ENCODE measurements at places on chromosomes 7 and 10.

DNA sequence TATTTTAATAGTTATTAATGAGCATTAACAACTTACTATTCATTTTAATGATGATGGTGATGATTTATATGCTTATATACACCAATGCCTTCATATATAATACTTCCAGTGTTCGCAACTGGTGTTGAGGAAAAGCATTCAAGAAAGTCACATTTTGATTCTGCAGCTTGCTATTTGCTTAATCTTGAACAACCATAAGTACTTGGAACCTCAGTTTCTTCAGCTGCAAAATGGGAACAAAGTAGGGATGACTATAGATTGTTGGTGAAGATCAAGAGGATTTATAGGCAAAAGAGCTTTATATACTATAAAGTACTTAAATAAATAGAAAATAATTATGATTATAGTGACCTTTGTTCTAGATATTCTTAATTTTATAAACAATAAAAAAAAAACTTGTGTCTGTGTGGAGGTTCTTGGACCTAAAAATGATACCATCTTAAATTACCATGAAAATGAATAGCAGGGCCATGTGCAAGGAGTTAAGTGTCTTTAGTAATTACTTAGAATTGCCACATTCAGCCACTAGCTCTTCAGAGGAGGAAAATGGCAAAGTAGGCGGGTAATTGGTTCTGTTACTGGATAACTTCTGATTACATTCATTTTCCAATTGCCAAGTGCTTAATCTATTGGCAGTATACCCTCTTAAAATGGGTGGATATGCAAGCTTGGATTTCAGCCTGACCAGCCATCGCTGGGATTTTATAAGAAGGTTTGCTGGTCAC lies 4.5 kb downstream of the ARID5B start:
- no peak for DNase-seq

DNA sequence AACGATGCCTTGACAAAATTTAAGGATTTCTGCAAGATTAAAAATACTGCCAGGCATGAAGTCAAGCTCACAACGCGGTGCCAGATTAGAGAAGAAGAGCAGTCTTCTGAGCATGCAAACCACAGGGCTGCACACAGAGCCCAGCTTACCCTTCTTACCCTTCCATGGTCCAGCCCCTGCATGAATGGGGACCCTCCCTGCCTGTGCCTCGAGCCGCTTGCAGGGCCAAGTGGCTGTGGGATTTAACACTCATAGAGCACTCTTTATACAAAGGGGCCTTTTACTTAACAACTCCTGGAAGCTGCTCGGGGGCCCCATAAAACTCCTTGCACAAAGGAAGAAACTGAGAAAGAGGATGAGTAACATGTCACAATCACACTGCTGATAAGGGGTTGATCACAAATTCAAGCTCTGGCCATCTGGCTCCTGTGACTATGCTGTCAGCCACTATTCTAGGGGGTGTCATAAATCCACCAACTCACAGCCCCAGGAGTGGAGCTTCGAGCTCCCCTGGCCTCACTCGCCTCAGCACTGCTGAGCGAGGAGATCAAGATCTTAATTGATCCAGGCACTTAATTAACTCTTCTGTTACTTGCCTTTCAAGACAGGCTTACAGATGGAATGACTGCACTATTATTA lies 514.8 kb downstream of the TNS3 start:
- no peak for DNase-seq

DNA sequence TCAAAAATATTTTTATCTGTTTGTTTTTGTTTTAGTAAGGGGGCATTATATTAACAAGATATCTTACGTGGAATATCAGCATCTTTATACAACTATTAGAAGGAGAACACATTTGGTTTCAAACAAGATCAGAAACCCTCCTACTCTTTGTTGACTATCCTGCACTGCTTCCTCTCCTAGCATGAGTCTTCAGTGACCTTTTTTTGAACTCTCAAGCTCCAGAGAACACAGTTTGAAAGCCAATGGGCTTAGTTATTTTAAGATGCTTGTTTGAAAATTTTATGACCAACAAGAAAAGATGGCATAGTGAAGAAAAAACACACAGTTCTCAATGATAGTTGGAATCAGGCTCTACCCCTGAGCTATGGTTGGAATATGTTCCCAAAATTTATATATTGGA lies 37.2 kb upstream of the RTKN2 start:
- no peak for DNase-seq

DNA sequence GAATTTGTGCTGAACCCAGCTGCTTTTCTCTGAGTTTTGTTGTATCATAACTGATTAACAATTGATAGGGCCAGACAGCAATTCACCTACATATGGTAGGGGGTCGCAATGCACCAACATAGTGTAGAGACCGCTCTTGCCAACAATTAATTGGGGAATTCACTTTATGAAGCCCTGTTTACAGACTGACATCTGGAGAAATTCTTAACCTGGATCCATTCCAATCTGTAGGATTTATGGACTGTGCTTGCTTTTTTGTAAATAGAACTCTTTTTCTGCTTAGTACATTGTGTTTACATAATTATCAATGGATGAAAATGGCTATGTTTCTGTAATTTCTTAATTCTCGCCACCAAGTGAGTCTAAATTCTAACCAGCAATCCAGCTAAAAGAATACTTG lies 311.7 kb upstream of the BMPER start:
- no peak for DNase-seq

GRCh38 chr10:32980558-32981468 lies 22.8 kb upstream of the ITGB1 start:
- no peak for DNase-seq

DNA sequence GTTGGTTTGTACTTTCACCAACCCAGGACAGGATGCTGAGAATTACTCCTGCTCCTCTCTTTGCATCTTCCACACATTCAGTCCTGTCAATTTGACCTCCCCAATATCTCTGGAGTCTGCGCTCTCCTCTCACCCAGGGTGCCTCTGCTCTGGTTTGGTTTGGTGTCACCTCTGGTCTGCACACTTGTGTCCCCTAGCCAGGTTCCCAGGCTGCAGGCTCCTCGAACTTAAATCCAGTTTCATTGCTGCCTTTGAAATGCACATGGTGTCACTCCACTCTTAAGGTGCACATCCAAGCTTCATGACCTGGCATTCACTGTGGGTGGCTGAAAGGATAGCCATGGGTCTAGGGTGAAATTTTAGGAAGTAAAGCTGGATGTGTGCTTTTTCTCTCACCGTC lies 271.6 kb downstream of the RPS24 start:
- no peak for DNase-seq

DNA sequence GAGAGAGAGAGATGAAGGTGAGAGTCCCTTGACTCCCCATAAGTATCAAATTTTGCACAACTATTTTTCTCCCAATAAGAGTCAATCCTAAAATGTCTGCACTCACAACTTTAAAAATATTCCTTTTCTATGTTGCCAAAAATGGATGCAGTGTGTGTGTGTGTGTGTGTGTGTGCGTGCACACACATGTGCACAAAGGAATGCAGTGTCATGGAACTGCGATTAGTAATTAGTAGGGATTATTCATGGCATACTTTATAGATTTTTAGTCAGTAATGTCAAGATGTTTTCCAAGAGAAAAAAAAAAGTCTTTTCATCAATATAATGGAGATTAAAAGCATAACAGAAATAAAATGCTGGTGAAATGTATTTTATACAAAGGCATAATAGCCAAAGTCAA lies 179.1 kb upstream of the LRRTM3 start:
- no peak for DNase-seq

DNA sequence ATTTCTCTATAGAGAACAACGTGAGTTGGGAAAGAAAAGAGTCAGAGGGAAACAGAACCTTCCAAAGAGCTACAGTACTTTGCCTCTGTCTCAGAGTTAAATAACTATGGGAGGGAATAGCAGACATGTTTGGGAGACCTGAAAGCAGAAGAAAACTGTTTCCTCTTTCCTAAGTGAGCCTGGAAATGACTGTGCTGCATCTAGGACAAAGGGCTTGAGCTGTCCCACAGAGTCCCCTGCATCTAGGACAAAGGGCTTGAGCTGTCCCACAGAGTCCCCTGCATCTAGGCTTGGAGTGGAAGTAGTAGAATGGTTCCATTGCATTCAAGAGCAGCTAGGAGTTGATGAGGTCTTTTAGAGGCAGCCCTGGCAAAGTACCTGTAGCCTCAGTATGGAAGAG lies 149.7 kb downstream of the DKK1 start:
- DNase-seq = no peak

- DNase-seq = no peak
These were observed 549.4 kb upstream of the NRP1 start for GRCh38 chr10:33883881-33884280.

DNA sequence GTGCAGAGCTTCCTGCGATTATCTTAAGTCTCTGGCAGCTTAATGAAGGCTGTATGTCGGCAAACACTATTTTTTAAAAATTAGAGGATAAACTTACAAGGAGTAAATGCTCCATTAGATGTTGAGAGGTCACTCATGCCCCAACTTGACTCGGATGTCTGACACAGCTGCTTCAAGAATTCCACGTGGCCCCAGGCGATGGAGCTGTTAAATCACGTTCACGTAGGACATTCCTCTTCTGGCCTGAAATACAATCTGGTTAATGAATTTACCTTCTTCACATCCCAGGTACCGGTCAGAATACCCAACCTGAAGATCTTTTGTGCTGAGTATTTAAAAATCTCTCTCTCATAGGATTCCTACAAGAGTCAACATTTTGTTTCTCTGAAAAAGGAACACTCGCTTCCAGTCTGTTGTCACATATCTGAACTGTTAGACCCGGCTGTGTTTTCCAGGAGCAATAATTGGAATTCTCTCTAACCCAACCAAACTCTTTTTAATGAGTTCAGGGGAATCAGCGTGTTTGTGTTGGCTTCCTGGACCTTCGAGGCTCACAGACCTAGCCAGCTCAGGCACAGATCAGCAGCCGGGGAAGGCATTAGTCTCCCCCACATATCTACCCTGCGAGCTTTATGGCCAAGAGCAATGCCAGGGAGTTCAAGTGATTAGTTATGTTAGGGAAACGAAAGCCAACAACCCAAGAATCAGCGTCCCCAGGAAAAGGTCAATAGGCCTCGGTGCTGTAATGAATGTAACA lies 284.9 kb downstream of the FGFR2 start:
- no peak for DNase-seq

DNA sequence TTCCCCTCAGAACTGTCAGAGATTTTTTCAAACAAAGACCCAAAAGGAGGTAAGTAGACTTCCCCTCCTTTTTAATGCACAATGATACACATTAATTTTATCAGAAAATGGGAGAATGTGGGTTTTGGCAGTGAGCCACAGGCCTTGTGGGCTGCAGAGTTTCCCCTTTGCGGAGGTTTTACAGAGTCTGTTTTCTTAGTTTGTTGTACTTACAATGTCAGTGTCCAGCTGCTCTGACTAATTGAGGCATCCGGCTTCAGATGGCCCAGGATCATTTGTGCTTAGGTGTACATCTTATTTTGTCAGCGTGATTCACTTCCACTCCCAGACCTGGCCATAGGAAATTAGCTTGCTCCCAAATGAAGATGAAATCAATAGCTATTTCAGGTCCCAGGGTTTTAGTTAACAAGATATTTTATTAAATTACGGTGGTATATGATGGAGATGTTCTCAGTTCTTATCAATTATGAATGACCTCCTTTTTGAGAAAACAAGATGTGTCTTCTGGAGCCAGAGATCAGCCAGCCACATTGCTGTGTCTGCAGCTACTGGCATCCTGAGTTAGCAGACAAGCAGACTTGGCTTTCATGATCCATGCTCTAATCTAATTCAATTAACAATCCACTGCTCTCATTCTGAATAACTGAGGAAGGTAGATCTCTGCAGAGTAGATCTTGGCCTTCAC lies 1086.6 kb upstream of the SORCS1 start:
- no peak for DNase-seq

- DNase-seq = no peak
These were observed 13.4 kb downstream of the BLNK start for GRCh38 chr10:96257944-96258343.

- no peak for DNase-seq
These were observed 31.6 kb downstream of the ST7 start for GRCh38 chr7:116984917-116985316.

GRCh38 chr7:150716368-150716767 lies at the start of gene GIMAP1:
Gene GIMAP1 (plus strand): TSS chr7:150716613. CDS start chr7:150719048, 2,435 bp downstream.
- DNase-seq = peak; percentile 43

GRCh38 chr10:98444314-98445006 lies 2.3 kb downstream of the HPS1 start:
- DNase-seq = no peak

- DNase-seq = no peak
These were observed 26.3 kb downstream of the COL17A1 start for GRCh38 chr10:104059364-104059763.

DNA sequence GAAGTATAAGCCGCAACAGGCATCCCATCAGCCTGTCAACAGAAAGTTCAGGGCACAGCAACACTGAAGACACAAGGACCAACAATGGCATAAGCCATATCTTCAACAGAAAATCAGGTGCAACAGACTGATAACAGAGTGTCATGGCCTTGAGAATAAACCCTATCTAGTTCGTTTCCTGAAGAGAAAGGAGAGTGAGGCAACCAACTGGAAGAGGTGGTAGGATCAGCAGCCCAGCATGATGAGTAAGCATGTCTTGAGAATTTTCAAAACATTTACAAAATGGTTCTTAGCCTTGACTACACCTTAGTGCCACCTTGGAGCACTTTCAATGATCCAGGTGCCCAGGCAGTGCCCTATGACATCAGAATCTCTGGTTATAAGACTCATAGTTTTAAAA lies 290.2 kb upstream of the SEMA3C start:
- no peak for DNase-seq

GRCh38 chr10:85607043-85607695 lies 759.4 kb downstream of the GRID1 start:
- no peak for DNase-seq

- no peak for DNase-seq
These were observed 614.0 kb upstream of the AUTS2 start for GRCh38 chr7:68984306-68984705.

- DNase-seq = no peak
These were observed 669.2 kb downstream of the PCDH15 start for GRCh38 chr10:54131833-54132232.

GRCh38 chr7:106155027-106155426 lies 42.9 kb upstream of the SYPL1 start:
- no peak for DNase-seq

DNA sequence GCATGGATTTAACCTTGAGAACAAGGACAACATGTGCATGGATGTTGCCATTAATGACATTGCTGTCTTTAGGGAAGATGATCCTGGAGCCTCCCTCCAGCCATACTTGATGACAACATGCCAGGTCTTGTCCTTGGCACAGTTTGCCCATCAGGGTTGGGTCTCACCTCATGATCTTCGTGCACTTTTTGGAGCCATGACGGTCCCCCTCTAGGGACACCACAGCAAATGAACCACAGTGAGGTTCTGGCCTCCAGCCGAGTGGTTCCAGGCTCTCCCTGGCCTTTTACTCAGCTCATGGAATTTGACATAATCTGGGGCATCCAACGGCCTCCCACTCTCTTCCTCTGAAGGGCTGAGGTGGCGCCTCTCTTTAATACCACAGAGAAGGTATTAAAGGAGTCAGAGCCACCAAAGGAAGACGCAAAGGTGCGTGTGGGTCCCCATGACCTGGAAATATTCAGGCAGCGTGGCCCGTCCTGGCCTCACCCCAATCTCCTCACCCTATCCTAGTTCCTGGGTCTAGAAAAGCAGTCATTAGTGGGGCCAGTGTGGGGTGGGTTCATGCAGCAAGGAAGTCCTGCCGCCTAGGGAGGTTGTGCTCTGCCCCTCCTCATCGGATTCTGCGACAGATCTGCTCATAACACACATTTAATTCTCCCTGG lies 184.8 kb downstream of the CXCL12 start:
- DNase-seq = no peak

- DNase-seq = no peak
These were observed 5.0 kb upstream of the INTS1 start for GRCh38 chr7:1509226-1509625.

GRCh38 chr10:43863270-43863669 lies 214.6 kb upstream of the ZNF32 start:
- DNase-seq = no peak
